ENCODE measurements at places on chromosomes 4 and X. TPM values are rescaled to one million over a fixed set of nuclear protein-coding genes. Genes with fewer than 3 reads are reported as not detected.
A peak's percentile ranks its signal among the peaks of the same experiment; 100 is the strongest.

DNA sequence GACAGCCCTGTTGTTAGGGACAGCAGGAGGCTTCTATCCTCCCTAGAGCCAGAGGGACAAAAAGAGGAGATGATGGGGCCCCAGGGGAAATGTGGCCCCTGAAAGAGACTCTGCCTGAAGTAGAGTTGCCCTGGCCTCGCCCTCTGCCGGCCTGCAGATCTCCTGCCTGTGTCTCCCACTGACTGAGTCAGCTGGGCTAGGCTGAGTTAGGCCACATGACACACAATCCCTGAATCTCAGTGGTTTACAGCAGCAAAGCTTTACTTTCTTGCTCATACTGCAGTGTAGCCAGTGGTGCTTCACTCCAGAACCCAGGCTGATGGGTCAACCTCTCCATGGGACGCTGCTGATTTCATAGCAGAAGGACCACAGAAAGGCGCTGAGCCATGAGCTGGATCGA is 23.5 kb downstream of the DRD5 start:
- DNase-seq: no peak

DNA sequence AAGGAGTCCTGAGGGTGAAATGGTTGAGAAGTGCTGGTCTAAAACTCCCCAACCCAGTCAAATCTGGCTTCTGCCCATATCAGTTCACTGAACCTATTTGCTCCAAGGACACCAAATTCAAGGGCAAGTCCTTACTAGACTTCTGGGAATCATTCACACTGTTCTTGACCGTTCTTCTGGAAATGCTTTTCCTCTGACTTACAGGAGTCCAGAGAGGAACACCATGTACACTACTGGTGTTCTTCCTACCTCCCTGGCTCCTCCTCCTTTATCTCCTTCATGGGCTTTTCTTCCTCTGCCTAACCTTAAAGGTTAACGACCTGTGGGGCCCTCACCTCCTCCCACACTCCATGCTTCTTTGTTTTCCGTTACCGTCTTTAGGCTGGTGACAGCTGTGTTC is 281.3 kb downstream of the FRMPD4 start:
- no peak for DNase-seq

GRCh38 chr4:52545099-52546069 is 113.7 kb downstream of the USP46 start:
- peak; percentile 71 for DNase-seq

GRCh38 chr4:22077571-22077970 is 129.0 kb upstream of the KCNIP4 start:
- DNase-seq: no peak

DNA sequence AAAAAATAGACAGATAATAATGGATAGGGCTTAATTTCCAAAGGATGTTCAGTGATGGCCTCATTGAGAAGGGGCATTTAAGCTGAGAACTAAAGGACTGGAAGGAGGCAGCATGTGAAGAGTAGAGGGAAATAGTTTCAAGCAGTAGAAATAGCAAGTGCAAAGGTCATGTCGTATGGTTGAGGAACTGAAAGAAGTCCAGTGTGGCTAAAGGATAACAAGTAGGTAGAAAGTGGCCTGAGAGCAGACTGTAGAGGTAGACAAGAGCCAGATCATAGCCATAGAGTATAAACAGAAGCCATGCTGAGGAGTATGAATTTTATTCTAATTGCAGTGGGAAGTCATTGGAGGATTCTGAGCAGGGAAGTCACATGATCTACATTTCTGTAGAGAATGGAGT is 72.3 kb downstream of the GRIA3 start:
- DNase-seq: no peak

DNA sequence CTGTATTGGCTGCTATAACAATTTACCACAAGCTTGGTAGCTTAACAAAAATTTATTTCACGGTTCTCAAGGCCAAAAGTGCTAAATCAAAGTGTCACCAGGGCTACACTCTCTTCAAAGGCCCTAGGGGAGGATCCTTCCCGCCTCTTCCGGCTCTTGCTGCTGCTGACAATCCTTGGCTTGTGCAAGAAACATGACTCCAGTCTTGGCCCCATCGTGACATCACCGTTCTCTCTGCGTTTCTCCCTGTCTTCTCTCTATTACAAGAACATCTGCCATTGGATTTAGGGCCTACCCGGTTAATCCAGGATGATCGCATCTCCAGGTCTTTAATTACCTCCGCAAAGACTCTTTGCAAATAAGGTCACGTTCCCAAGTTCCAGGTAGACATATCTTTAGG is 10.4 kb upstream of the CLCN4 start:
- no peak for DNase-seq

The HNRNPD gene
- 416 TPM for total RNA-seq

Data from progenitor cell of endocrine pancreas (in vitro differentiated cells).